ENCODE measurements at places on chromosomes 5 and 9. TPM values are rescaled to one million over a fixed set of nuclear protein-coding genes. Genes with fewer than 3 reads are reported as not detected.

The BSPRY gene
- total RNA-seq = 41.2 TPM

- DNase-seq = no peak
Observed at GRCh38 chr5:145484158-145484557, 351.0 kb downstream of the PRELID2 start.

- DNase-seq = no peak
Observed at GRCh38 chr9:125302241-125302640, 40.6 kb downstream of the GAPVD1 start.

GRCh38 chr9:135056541-135056940, 30.9 kb upstream of the OLFM1 start:
- DNase-seq = no peak

The ITGA2 gene
- total RNA-seq = 12.0 TPM

The SPINK13 gene
- not detected for total RNA-seq

The DDX4 gene
- total RNA-seq = not detected

DNA sequence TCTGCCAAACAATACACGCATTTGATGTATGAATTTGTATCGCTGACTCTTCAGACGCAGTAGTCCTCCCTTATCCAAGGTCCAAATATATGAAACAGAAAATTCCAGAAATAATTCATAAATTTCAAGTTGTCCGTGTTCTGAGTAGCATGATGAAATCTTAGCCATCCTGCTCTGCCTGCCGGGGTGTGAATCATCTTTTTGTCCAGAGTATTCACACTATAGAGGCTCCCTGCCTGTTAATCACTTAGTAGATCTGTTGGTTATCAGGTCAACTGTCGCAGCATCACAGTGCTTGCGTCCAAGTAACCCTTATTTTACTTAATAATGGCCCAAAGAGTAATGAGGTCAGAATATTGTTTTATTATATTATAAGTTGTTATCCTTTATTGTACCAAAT, 268.1 kb downstream of the DOCK8 start:
- DNase-seq = no peak

DNA sequence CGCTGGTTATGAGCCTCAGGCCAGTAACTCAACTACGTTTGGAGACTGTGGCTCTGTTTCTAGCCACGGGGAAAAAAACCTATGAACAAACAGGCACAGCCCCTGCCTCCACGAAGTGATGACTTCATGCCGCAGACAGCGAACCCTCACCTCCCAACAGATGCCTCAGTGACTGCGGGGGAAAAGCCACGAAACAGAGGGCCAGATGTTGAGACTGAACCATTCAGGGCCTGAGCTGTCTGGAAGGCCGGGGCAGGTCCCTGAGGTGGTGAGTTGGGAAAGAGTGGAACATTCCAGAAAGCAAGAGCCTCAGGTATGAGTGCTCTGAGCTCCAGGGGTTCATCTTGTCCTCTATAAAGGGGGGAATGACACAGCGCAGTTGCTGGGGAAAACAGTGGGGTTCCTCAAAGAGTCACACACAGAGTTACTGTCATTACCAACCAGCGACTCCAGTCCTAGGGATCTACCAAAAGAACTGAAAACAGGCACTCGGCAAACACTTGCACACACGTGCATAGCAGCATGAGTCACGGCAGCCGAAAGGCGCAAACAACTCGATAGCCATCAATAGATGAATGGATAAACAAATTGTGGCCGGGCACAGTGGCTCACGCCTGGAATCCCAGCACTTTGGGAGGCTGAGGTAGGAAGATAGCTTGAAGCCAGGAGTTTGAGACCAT, 15.3 kb downstream of the PLPP7 start:
- no peak for DNase-seq

DNA sequence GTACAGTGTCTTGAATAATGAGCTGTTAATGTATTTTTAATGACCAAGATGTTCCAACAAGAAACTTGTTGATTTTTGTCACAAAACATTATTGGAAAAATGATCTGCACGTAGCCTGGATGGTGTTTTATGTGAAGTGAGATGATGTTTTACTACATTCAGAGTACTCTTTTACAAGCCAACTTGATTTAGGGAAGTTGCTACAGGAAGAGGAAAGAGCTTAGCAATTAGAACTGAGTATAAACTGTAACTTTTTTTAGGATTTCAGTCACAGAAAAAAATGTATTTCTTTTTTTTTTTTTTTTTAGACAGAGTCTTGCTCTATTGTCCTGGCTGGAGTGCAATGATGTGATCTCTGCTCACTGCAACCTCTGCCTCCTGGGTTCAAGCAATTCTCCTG, 113.6 kb upstream of the ADRA1B start:
- DNase-seq = no peak

DNA sequence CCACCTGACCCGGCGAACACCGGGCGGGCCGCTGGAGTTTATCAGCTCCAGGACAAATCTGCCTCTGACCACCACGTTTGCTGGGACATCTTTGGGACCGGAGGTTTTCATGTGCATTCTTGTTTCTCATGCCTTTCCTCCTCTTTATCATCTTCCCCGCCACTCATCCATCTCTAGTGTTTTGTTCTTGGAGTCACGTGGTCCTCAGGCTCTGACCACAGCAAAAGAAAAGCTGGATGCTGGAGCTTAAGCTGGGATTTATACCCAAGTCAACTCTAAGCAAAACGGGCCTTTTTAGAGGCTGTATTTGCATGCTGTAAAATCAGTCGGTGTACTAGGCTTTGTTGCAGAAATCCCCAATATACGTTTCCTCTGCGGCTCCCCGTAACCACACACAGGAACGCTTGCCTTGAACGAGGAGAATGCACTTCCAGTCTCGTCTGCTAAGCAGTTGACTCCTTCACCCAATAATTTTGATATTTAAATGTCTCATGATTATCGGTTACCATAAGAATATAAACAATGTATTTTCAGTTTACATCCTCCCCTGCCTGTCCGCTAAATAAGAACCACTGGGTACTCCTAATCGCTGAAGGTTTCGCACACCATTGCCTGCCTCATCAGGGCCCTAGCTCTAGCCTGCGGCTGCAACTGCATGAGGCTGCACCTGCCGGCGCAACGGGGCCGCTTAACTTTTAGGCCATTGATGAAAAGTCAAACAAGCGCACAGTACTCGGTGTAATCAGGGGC, 560 bp upstream of the NDUFS6 start:
- DNase-seq = no peak
